ENCODE measurements at places on chromosomes 1 and 21. TPM values are rescaled to one million over a fixed set of nuclear protein-coding genes. Genes with fewer than 3 reads are reported as not detected.

DNA sequence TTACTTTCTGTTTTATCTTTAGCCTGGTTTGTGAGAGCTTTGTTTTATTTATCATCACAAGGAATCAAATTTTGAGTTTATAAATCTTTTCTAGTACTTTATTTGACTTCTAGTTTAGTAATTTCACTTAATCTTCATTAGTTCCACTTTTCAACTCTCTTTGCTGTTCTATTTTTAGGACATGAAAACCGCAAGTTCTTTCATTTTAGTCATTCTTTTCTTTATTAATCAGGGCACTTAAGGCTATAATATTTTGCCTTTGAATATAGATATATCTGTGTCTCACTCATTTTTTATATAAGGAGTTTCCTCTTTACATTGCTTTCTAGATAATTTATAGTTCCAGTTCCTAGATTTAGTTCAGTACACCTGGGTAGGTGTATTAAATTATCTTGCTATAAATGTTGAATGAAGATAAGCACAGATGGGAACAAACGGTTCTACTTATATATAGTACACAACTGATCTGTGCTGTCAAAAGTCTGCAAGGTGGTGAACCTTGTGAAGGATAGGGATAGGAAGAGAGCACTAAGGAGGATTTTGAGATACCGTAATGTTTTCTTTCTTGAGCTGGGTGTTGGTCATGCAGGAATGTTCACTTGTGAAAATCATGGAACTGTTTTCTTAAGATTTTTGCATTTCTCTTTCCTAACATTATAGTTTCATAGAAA lies 402.3 kb downstream of the RYR2 start:
- DNase-seq: no peak

- no peak for DNase-seq
Measured at GRCh38 chr21:27425172-27425571, 458.3 kb upstream of the ADAMTS5 start.

NR5A2 gene
- total RNA-seq: 0.16 TPM

RGL1 gene
- total RNA-seq: 2.2 TPM

HRNR gene
- total RNA-seq: not detected

Measured in activated T-cell treated with anti-CD3 and anti-CD28 coated beads, Interleukin-2, amount 50 U/mL, for 72 hours (primary cell).